ENCODE measurements at places on chromosomes 7 and 10. TPM values are rescaled to one million over a fixed set of nuclear protein-coding genes. Genes with fewer than 3 reads are reported as not detected.
A peak's percentile ranks its signal among the peaks of the same experiment; 100 is the strongest.

- peaks cover 79% of the 10 kb centered on the region for H3K36me3 ChIP-seq
- DNase-seq, result no peak
- H3K4me1 ChIP-seq, result peaks cover 4% of the 10 kb centered on the region
- H3K27ac ChIP-seq, result no peak overlapping the region
Observed at GRCh38 chr10:72561745-72562166, 64.1 kb downstream of the MICU1 start.

GRCh38 chr7:136976504-136977251, 108.2 kb downstream of the CHRM2 start:
- DNase-seq, result no peak
- H3K27me3 ChIP-seq, result no peaks in the 10 kb centered on the region
- H3K4me1 ChIP-seq, result no peaks in the 10 kb centered on the region
- H3K27ac ChIP-seq, result no peak overlapping the region
- no peaks in the 10 kb centered on the region for H3K36me3 ChIP-seq

DNA sequence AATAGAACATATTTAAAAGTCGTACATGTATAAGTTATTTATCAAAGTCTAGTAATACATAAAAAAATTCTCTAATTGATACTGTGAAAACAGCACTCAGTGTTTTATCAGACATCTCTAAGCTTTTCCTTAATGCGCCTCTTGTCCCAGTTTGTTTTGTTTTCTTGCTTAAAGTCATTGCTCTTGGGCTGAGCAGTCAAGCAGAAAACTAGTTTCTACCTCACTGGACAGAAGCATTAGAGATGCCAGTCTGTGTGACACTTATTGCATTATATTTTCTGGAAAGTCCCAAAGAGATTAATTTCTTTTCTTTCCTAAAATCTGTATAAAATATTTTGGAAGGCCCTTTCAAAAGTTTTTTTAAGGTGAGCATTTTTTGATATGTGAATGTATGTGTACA, 236.2 kb downstream of the PCLO start:
- no peak for DNase-seq
- H3K36me3 ChIP-seq, result no peaks in the 10 kb centered on the region
- no peaks in the 10 kb centered on the region for H3K4me1 ChIP-seq
- no peaks in the 10 kb centered on the region for H3K27me3 ChIP-seq
- no peak overlapping the region for H3K27ac ChIP-seq

DNA sequence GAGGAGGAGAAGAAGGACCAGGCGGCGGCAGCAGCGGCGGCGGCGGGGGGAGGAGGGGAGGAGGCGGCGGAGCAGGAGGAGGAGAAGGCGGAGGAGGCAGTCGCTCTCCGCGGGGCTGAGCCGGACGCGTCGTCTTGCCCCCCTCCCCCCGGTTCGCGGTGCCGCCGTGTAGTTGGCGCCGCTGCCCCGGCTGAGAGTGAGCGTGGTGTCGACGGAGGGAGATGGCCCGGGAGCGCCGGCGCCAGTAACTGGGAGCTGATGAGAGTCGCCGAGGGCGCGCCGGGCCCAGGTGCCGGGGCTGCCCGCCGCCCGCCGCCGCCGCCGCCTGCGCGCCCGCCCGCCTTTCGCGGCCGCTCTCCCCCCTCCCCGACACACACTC, 257 bp downstream of the WAC start:
- H3K36me3 ChIP-seq, result peaks cover 39% of the 10 kb centered on the region
- peak overlapping the region; percentile 89 for H3K4me3 ChIP-seq
- H3K4me1 ChIP-seq, result peaks cover 19% of the 10 kb centered on the region

GRCh38 chr7:1009747-1010146, 26.8 kb downstream of the CYP2W1 start:
- no peaks in the 10 kb centered on the region for H3K4me1 ChIP-seq
- no peak overlapping the region for H3K4me3 ChIP-seq
- no peak overlapping the region for H3K27ac ChIP-seq
- no peaks in the 10 kb centered on the region for H3K27me3 ChIP-seq
- H3K36me3 ChIP-seq, result no peaks in the 10 kb centered on the region

DNA sequence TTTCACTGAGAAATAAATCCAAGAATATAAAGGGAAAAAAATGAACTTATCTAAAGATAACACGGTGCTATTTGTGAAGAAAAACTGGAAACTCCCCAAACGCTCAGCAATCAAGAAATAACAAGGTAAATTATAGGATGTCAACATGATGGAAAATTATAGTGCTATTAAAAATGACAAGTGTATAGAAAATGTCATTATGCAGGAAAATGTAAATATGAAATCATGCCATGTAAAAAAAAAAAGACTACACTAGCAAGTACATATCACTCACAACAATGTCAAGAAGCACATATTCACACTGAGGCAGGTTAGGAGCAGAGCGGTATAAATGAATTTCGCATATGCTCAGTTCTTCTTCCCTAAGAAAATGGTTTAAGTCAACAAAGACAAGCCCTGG, 27.7 kb downstream of the KLRG2 start:
- no peaks in the 10 kb centered on the region for H3K27me3 ChIP-seq
- no peak overlapping the region for H3K4me3 ChIP-seq
- H3K27ac ChIP-seq, result no peak overlapping the region
- DNase-seq, result no peak

DNA sequence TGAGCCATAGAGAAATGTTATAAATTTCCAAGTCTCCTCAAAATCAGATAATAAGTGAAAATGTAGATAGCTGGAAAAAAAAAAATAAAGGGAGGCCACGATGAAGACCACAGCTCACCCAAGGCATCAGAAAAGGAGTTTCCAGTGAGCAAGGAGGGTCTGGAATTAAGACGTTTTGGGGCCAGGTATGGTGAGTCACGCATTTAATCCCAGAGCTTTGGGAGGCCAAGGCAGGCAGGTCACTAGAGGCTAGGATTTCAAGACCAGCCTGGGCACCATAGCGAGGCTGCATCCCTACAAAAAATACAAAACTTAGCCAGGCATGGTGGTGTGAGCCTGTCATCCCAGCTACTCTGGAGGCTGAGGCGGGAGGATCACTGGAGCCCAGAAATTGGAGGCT, 65.5 kb downstream of the ASB13 start:
- no peak overlapping the region for H3K4me3 ChIP-seq
- no peak for DNase-seq
- peaks cover 4% of the 10 kb centered on the region for H3K4me1 ChIP-seq
- H3K27me3 ChIP-seq, result no peaks in the 10 kb centered on the region
- no peak overlapping the region for H3K27ac ChIP-seq

DNA sequence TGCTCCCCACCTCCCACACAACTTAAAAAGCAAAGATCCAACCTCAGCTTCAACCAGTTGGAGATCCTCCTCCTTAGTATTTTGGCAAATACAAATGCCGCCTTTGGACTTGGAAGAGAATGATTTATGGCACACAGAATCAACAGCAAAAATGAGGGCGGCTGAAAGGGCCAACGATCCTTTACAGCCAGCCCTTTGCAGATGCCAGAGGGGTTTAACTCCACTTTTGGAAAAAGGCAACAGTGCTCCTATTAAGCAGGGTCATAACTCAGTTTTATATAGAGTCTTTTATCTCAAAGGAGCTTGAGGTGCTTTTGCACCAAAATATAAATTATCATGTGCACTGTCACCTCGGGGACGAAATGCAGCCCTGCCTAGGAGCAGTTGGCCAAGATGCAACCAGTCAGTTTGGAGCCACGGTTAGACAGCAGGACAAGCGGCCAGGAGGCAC, 56.7 kb upstream of the JCAD start:
- no peak overlapping the region for H3K27ac ChIP-seq
- no peaks in the 10 kb centered on the region for H3K36me3 ChIP-seq
- H3K27me3 ChIP-seq, result peaks cover 5% of the 10 kb centered on the region
- H3K4me3 ChIP-seq, result no peak overlapping the region
- no peak for DNase-seq

DNA sequence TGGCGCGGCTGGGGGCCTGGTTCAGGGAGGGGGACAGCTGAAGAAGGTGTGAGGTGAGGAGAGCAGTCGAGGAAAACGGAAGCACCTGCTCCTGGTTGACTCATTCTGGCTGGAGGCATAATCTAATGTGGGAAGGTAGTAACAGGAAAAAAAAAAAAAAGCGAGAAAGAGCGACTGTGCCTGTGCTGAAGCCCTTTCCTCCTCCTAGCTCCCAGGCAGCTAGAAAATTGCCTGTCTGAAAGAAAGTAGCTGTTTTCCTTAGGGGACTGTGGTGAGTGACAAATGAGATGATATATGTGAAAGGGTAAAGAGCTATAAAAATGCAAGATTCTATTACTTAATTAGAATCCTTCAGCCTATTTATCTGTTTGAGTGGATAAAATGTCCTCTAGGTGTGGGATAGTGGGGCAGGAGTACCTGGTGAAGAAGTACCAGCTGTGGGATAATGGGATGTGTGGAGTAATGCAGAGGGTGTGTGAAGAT, 4.9 kb upstream of the MEST start:
- no peaks in the 10 kb centered on the region for H3K27me3 ChIP-seq
- H3K36me3 ChIP-seq, result no peaks in the 10 kb centered on the region
- H3K4me1 ChIP-seq, result no peaks in the 10 kb centered on the region
- DNase-seq, result no peak
- H3K27ac ChIP-seq, result no peak overlapping the region
- peak overlapping the region; percentile 57 for H3K4me3 ChIP-seq

DNA sequence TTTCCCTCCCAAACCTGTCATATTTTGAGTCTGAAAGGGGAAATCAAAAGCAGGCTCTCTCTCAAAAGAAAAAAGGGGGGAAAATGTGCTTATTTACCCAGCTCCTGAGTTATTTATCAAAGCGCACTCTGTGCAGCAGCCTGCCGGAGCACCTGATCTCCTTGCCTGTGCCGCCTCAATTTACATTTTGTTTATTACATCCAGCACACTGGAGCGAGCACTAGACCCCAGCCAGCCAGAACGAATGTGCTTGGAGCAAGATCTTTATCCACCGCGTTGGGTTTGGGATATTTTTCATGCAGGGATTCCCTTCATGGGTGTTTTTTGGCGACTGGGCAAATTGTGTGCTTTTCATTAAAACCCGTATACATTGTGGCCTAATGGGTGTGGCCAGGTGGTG, 161.9 kb upstream of the INSYN2A start:
- H3K4me3 ChIP-seq, result no peak overlapping the region
- no peak for DNase-seq
- no peaks in the 10 kb centered on the region for H3K4me1 ChIP-seq
- H3K27me3 ChIP-seq, result no peaks in the 10 kb centered on the region

DNA sequence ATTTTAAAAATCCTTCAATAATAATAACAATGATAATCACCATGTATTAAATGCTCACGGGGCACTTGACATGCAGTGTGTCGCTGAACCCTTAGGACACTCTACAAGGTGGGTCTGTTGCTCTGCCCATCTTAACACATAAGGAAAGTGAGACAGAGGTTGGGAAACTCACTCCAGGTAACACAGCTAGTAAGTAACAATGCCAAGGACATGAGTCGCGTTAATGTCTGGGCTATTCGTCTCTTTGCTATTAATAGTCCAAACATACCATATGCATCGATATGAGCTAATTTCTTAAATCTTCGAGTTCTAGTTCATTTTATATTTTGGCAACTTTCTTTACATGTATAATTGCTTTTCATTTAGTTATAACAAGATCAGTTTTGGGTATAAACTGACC, 79.5 kb downstream of the BEND7 start:
- H3K36me3 ChIP-seq, result peaks cover 8% of the 10 kb centered on the region
- no peak for DNase-seq
- H3K27ac ChIP-seq, result no peak overlapping the region
- H3K4me3 ChIP-seq, result no peak overlapping the region
- H3K27me3 ChIP-seq, result no peaks in the 10 kb centered on the region

DNA sequence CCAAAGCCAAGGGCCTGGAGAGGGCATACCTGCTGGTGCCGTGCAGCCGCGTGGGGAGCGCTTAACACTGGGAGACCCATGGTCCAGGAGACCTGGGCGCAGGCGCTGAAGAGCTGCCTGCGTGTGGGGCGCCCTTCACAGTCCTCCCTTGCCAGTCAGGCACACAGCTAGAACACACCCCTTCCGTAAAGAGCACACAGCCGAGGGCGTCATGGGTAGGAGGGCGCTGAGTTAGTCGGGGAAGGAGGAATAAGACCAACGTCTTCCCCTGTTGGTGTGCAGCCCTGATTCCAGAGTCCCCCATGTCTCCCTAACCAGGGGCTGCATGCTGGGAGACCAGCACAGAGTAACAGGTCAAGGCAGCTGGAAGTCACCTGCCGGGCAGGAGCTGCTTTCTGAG, 273.9 kb downstream of the USP6NL start:
- H3K4me1 ChIP-seq, result no peaks in the 10 kb centered on the region
- no peak overlapping the region for H3K4me3 ChIP-seq
- no peaks in the 10 kb centered on the region for H3K27me3 ChIP-seq
- H3K27ac ChIP-seq, result no peak overlapping the region
- no peaks in the 10 kb centered on the region for H3K36me3 ChIP-seq
- no peak for DNase-seq

DNA sequence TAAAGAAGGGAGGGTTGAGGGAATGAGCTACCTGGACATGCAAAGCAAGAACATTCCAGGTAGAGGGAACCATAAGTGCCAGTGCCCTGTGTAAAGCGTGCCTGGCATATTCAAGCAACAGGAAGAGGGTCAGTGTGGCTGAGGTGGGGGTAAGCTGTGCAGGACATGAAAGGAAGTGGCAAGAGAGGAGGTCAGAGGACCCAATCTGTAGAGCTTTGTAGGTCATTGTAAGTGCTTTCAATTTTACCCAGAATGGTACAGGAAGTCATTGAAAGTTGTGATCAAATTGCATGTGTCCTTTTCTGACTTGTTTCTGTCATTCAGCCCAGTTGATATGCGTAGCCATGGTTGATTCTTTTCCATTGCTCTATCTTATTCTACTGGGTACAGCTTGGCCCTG, 156.6 kb downstream of the NOC3L start:
- no peaks in the 10 kb centered on the region for H3K36me3 ChIP-seq
- H3K4me1 ChIP-seq, result peaks cover 26% of the 10 kb centered on the region
- H3K27ac ChIP-seq, result no peak overlapping the region
- no peaks in the 10 kb centered on the region for H3K27me3 ChIP-seq

GRCh38 chr10:97644936-97645335, 4.5 kb downstream of the PI4K2A start:
- peaks cover 41% of the 10 kb centered on the region for H3K4me1 ChIP-seq
- H3K4me3 ChIP-seq, result no peak overlapping the region
- no peaks in the 10 kb centered on the region for H3K27me3 ChIP-seq
- no peaks in the 10 kb centered on the region for H3K36me3 ChIP-seq
- DNase-seq, result no peak

Gene AEBP1
- total RNA-seq, result 11.9 TPM

Gene ADIRF
- total RNA-seq, result 25.0 TPM

Gene UCMA
- total RNA-seq, result not detected

Gene RNF32
- total RNA-seq, result not detected

Gene CYP2C18
- not detected for total RNA-seq

Gene TUBAL3
- not detected for total RNA-seq

Gene NXPH1
- total RNA-seq, result not detected

Gene BET1
- total RNA-seq, result 9.9 TPM

Gene IQUB
- 3.5 TPM for total RNA-seq
